ENCODE measurements at places on chromosomes 7 and 10.
A peak's percentile ranks its signal among the peaks of the same experiment; 100 is the strongest.

GRCh38 chr7:138008588-138009349, 6.9 kb upstream of the CREB3L2 start:
- peak; percentile 71 for DNase-seq

- no peak for DNase-seq
Observed at GRCh38 chr10:12237265-12238220, 41.6 kb downstream of the CDC123 start.

DNA sequence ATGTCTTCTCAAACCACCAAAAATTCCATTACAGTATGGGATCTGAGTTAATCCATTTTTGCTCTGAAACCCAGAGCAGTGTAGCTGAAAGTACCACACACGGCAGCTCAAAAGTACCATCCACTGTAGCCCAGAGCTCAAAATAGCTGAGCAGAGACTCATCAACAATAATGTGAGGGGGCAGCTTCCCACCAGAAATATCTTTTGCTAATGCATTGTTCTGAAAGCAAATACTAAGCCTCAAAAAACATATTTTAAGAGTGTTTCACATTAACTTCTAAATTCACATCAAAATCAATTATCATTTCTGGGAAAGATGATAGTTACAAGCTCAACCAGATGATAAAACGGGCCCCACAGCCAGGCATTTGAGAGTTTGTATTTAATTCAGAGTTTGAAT, 73.7 kb downstream of the ABLIM1 start:
- no peak for DNase-seq

GRCh38 chr7:40772096-40772495, 637.3 kb downstream of the SUGCT start:
- no peak for DNase-seq

GRCh38 chr10:73218431-73219191, 28.4 kb downstream of the DNAJC9 start:
- DNase-seq = no peak

- no peak for DNase-seq
Observed at GRCh38 chr7:142806957-142807356, 36.2 kb downstream of the PRSS2 start.

GRCh38 chr10:118254654-118255053, 87.5 kb downstream of the FAM204A start:
- DNase-seq = no peak

- no peak for DNase-seq
Observed at GRCh38 chr10:83954193-83954799, 185.0 kb upstream of the GHITM start.

- DNase-seq = no peak
Observed at GRCh38 chr10:52092390-52092789, 221.7 kb upstream of the DKK1 start.

DNA sequence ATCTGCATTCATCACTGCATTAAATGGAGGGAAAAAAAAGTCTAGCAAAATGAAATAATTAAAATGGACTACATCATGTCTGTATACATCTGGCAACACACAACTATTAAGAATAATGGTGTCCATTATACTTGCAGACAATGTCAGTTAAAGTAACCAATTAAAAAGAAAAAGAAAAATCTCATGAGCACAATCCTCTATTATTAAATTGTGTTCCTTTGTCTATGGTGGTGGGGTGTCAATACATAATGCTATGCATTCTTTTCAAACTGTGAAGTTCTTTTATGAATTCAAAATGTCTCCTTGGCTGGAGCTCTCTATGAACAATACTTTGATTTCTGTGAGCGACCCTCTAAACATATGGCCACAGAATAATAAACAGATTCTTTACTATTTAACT, 63.5 kb downstream of the NRP1 start:
- DNase-seq = no peak

- no peak for DNase-seq
Observed at GRCh38 chr10:59885430-59886134, 20.8 kb downstream of the CCDC6 start.

DNA sequence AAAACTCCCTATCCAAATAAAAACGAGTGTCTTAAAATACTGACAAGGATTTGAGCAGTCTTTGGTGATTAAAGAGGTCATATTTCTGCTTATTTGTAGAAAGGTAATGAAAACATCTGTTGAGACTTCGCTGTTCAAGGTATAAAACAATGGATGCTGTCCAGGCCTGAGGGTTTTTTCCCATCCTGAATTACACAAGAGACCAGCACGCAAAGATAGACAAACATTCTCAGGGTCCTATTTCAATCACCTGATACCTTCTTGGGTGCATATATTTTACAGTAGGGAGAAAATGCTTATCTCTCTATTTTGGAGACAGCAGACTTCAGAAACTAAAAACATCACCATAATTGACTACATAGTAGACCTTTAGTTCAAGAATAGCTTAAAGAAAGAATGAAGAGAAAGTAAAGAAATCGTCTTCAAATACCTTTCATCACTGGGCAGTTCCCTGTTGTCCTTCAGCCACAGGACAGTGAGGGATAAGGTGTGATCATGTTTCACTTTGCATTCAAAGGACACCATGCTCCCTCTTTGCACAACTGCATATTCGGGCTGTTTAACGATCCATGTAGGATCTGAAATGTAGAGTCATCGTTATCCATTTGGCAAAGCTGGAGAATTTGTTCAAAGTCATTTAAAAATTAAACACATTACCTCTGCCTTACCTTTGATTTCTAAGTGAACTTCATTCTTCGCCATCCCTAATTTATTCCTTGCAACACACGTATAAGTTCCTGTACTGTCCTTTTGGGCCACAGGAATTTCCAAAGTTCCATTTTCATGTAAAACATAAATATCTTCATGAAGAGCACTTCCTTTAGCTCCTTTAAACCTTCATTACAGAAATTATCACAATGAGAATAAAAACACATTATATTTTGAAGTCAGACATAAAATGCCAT, 63.7 kb upstream of the LAMB4 start:
- DNase-seq = no peak

- no peak for DNase-seq
Observed at GRCh38 chr7:101680406-101681145, 51.5 kb upstream of the MYL10 start.

DNA sequence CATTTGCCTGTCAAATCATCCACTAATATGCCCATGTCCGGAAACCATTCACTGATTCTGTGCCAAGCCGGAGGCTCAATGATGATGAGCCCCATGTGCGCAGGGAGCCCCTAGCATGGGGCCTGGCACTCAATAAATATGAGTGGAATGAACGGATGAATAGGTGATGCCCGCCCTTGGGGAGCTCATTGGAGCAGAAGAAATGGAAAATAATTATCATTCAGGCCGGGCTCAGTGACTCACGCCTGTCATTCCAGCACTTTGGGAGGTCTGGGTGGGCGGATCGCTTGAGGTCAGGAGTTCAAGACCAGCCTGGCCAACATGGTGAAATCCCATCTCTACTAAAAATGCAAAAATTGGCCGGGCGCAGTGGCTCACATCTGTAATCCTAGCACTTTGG, 11.0 kb downstream of the RHBDD2 start:
- DNase-seq = no peak

- no peak for DNase-seq
Observed at GRCh38 chr10:104303594-104304355, 34.5 kb downstream of the ITPRIP start.

DNA sequence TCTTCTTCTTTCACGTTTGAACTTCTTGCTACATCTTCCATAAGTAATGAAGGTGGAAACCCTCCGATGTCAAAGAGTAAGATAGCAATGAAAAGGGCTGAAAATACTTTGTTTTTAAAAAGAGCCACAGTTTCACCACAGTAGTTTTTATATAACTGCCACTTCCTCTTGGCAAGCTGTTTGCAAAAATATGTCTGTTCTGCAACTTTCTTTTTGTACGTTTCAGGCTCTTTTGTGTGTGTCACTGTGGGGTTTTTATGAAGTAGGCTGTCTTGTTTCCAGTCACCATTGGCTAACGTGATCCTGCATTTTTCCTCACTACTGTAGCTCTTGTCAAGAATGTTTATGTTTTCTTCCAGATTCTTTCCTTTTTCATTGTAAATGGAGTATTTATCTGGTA, 55.6 kb downstream of the SLC16A9 start:
- no peak for DNase-seq

- no peak for DNase-seq
Observed at GRCh38 chr7:63087575-63088190, 911.0 kb upstream of the ZNF722 start.

DNA sequence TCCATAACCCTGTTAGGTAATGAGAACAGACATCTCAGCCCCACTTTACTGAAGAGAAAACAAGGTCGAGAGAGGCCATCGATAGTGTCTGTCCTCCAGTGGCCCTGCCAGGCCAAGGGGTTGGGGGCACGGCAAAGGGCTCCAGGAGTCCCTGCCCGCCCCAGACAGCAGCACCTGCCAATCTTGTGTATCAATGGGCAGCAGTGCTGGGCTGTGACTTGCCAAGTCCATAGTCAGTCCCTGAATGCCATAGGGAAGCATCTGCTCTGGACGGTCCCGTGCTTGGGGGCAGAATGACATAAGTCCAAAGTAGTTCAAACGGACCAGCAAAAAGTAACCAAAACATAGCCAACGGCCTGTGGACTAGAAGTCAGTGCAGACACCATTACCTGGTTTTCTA, 33.2 kb downstream of the DLG5 start:
- DNase-seq = no peak

GRCh38 chr7:115802415-115802814, 228.1 kb downstream of the TFEC start:
- DNase-seq = no peak

DNA sequence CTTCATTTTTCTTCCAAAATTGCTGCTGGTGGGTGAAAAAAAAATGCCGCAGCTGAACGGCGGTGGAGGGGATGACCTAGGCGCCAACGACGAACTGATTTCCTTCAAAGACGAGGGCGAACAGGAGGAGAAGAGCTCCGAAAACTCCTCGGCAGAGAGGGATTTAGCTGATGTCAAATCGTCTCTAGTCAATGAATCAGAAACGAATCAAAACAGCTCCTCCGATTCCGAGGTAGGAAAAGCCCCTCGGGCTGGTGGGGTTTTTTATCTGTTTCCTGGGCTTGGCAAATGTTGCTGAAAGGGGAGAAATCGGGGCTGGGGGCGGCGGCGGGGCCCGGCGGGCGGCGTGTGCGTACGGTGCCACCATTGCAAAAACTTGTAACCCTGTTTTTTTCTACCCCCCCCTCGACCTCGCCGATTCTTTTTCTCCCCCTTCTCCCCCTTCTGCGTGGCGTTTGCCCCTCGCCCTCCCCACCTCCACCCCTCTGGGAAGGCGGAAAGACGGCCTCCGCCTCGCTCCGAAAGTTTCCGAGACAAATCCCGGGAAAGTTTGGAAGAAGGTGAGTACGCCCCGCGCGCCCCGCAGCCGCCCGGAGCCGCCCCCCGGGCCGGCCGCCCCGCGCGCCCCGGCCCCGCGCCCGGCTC, 789 bp downstream of the TCF7L2 start:
- no peak for DNase-seq

DNA sequence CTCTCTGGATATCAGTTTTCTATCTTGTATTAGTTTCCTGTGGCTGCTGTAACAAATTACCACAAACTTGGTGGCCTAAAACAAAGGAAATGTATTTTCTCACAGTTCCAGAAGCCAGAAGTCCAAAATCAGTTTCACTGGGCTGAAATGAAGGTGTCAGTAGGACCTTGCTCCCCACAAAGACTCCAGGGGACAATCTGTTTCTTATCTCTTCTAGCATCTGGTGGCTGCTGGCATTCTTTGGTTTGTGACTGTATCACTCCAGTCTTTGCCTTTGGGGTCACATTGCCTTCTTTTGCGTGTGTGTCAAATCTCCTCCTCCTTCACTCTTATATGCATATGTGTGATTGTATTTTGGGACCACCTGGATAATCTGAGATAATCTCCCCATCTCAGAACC, 153.0 kb upstream of the PRPS1L1 start:
- DNase-seq = no peak

GRCh38 chr7:136617176-136617575, 251.3 kb upstream of the CHRM2 start:
- DNase-seq = no peak

- DNase-seq = peak; percentile 20
Observed at GRCh38 chr7:99128076-99128950, 15.6 kb downstream of the SMURF1 start.

GRCh38 chr10:66535439-66535838, 390.4 kb upstream of the LRRTM3 start:
- DNase-seq = no peak

All from SHP77 (cell line).